Kidney (tissue), 22 donors: ENCODE measurements at places on chromosomes 13 and 19. TPM values are rescaled to one million over a fixed set of nuclear protein-coding genes. Genes with fewer than 3 reads are reported as not detected.
A peak's percentile ranks its signal among the peaks of the same experiment; 100 is the strongest.

FCHO1 gene
- 5.9 TPM for total RNA-seq

ZNF226 gene
- 29.3 TPM for total RNA-seq

LILRA2 gene
- total RNA-seq = 4.2 TPM

DNA sequence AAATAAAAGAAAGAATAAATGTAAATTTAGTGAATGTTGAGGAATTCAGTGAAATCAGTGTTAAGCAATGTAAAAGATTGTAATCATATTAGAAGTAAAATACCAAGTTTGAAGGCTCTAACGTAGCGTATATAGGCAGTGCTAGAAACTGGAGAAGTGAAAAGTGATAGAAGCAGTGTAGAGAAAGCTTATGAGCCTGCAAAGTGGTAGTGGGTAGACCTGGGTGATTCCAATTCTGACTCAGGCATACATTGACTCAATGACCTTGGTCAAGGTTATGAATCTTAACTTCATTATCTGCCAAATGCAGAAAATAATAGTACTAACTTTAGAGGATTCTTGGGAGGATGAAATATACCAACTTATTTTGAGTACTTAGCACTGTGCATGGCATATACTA, 4.1 kb downstream of the SLC10A2 start:
- DNase-seq = no peak

GRCh38 chr13:27472941-27473340, 22.6 kb upstream of the MTIF3 start:
- no peak for DNase-seq

- DNase-seq = no peak
Measured at GRCh38 chr13:98556968-98557631, 19.8 kb downstream of the STK24 start.

DNA sequence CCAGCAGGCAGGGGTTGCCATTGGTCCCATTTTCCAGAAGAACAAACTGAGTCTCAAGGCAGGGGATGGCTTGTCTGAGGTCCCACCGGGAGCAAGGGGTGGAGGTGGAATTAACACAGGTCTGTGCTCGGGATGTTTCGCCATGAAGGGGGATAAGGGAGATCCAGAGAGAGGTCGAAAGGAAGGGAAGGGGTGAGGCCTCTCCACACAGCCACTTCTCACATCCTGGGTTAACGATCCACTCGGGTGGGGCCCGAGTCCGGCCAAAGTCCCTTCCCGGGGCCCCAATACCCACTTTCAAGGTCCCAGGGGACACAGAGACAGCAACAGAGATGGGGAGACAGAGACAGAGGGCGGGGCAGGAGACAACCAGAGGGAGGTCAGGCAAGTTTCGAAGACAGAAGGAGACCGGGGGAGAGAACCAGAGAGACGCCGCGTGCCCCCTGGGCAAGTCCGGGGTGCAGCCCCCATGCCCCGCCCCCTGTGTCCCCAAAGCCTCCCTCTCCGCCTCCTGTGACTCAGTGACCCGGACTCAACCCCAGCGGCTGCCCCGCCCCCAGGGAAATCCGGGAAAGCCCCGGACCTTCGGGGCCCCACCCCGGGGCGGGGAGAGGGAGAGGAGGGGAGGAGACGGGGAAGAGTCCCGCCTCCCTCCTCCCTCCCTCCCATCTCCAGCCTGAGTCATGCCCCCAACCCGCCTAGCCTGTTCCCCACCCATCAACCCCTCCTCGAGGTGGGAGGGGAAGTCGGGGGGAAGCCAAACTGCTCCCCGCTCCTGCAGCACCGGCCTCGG, 1.4 kb upstream of the BCL3 start:
- peak; percentile 80 for DNase-seq
